ENCODE measurements at places on chromosomes 4 and X.
A peak's percentile ranks its signal among the peaks of the same experiment; 100 is the strongest.

DNA sequence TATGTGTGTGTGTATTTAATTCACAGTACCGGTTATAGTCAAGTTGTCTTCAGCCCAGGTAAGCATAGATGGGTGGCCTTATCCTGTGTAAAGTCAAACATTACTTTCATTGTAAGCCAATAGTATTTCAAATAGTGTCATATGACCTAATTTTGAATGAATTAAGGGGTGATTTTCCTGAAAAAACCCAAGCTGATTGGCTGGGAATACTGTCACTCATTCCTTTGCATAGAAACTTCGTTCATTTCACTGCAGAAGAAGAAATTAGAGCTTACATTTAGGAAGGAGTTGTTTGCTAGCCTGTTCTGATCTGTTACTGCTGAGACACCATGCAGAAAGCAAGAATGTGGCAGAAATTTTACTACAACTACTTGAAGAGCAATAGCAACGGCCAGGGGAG is 45.4 kb downstream of the SMARCAD1 start:
- no peak for DNase-seq

DNA sequence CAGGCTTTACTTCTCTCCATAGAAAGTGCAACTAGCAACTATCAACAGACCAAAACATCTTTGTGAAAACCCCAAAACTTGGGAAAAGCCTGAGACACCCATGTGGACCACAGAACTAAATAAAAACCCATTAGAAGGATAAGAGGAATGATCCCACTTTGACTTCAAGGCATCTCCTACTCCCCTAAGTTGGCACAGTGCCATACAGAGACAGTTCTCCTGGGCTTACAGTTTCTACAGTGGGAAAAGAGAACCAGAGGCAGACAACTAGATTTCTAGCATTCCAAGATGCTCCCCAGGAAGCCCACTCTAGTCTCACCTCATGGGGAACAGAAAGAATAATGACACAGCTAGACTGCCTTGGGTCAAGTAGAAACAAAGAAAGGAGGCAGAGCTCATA is 20.4 kb downstream of the TMLHE start:
- no peak for DNase-seq

DNA sequence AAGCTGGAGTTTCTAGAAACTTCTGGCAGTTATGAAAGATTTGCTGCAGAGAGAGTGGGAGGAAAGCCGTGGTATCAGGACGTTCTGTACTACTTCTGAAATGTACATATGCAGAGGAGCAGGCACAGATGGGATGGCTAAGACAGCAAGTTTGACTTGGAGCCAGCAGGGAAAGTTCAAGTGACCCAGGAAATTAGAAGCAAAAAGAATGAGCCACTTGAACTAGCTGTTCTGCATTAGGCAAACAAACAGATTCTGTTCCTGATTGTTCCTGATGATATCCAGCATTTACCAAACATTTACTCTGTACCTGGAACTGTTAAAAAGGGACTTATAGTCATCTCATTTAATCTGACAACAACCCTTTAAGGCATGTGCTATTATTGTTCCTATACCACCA is 41.4 kb upstream of the CXCL13 start:
- no peak for DNase-seq

DNA sequence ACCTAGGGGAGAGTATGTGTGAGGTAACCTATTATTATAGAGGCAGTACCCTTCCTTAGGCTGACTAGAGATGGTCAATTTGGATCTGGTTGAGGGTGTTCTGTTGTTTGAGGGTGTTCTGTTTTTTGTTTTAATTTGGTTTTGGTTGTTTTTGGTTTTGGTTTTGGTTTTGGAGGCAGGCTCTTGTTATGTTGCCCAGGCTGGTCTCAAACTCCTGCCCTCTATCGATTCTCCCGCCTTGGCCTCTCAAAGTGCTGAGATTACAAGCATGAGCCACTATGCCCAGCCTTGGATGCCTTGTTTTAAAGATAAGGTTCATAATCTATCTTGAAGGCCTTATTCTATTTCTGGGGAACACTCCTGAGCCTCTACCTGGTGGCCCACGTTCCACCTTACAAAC is 912 bp downstream of the CXorf65 start:
- no peak for DNase-seq

- no peak for DNase-seq
These were observed 224.7 kb downstream of the RBMX2 start for GRCh38 chrX:130626521-130626920.

DNA sequence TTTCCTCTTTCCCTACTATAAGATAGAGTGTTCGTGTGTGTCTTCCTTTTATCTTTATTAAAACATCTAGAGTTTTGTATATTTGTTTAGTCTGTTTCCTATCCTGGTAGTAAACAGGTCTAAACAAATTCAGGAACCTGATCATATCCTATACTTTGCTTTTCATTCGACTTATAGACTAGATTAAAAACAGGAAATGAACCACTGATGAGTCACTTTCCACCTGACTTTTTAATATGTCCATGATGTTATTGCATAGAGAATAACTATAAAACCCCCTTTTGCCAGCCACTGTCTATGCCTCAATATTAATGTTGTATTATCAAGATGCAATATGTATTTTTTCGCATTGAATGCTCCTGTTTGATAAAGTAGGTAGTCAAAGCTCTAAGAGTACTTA is 1794.0 kb downstream of the STIM2 start:
- DNase-seq, result no peak

- DNase-seq, result no peak
These were observed 372.1 kb downstream of the BMPR1B start for GRCh38 chr4:95129821-95130311.

GRCh38 chr4:148431401-148431800 is 10.8 kb downstream of the NR3C2 start:
- no peak for DNase-seq

GRCh38 chr4:8571702-8572685 is 8.2 kb upstream of the GPR78 start:
- no peak for DNase-seq

- peak; percentile 14 for DNase-seq
These were observed at the start of gene ARSJ for GRCh38 chr4:113979148-113979904. Gene ARSJ (minus strand): TSS chr4:113979647. CDS start chr4:113978834, 813 bp downstream.

DNA sequence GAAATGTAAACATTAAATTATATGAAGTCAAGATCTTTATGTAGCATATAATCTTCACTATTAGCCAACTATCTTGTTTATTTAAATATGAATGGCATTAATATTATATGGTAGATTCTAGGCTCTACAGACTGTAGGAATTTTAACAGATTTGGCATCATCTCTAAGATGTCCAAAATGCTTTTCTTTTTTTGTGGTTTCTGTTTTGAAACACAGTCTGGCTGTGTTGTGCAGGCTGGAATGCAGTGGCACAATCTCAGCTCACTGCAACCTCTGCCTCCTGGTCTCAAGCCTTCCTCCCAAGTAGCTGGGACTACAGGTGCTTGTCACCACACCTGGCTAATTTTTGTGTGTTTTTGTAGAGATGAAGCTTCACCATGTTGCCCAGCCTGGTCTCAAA is 76.2 kb downstream of the ELOVL6 start:
- no peak for DNase-seq

DNA sequence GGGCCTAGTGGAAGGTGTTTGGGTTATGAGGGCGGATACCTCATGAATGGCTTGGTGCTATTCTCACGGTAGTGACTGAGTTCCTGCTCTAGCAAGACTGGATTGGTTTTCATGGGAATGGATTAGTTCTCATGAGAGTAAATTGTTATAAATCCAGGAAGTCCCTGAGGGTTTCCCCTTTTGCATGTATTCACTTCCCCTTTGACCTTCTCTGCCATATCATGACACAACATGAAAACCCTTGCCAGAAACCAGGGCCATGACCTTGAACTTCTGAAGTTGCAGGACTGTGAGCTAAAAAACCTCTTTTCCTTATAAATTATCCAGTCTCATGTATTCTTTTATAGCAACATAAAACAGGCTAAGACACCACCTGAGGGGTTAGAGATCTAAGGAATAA is 529.7 kb upstream of the RPS6KA3 start:
- no peak for DNase-seq

GRCh38 chrX:13937370-13938050 is 92.2 kb downstream of the GEMIN8 start:
- DNase-seq, result no peak

DNA sequence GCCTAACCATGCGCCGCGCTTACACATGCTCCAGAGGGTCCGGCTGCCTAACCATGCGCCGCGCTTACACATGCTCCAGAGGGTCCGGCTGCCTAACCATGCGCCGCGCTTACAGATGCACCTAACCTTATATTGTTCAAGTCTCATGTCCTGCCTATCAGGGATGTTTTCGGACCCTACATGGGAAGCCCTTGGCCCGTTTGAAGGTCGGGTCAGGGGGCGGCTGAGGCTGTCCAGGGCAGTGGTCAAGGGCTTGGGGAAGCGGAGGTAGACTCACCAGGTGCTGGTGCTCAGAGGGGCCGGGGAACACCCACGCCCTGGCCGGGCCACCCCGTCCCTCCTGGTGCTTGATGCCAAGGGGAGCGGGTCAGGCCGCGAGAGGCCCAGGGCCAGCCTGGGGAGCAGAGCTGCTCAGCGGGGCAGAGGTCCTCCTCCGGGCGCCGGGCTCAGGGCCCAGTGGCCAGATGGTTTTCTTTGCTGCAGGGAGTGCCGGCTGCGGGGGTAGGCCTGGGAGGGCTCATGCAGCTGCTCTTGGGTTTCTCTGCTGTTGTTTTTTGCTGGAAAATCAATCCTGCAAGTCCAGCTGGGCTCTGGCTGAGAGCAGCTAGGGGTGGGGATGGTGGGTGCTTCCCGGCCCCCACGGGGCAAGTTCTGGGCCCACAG is 35.4 kb upstream of the SPON2 start:
- DNase-seq, result no peak

DNA sequence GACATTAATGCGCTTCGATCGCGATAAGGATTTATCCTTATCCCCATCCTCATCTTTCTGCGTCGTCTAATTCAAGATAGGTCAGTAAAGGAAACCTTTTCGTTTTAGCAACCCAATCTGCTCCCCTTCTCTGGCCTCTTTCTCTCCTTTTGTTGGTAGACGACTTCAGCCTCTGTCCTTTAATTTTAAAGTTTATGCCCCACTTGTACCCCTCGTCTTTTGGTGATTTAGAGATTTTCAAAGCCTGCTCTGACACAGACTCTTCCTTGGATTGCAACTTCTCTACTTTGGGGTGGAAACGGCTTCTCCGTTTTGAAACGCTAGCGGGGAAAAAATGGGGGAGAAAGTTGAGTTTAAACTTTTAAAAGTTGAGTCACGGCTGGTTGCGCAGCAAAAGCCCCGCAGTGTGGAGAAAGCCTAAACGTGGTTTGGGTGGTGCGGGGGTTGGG is 528 bp upstream of the FGF2 start:
- DNase-seq, result no peak

- DNase-seq, result no peak
These were observed 160.6 kb downstream of the AFF2 start for GRCh38 chrX:148661035-148661434.

GRCh38 chr4:3487861-3488260 is 24.8 kb downstream of the DOK7 start:
- no peak for DNase-seq

GRCh38 chr4:141713185-141713584 is 76.8 kb downstream of the IL15 start:
- no peak for DNase-seq

- no peak for DNase-seq
These were observed 64.0 kb downstream of the MANBA start for GRCh38 chr4:102696758-102697157.

- DNase-seq, result no peak
These were observed 45.3 kb upstream of the ZMAT1 start for GRCh38 chrX:101977106-101977505.

DNA sequence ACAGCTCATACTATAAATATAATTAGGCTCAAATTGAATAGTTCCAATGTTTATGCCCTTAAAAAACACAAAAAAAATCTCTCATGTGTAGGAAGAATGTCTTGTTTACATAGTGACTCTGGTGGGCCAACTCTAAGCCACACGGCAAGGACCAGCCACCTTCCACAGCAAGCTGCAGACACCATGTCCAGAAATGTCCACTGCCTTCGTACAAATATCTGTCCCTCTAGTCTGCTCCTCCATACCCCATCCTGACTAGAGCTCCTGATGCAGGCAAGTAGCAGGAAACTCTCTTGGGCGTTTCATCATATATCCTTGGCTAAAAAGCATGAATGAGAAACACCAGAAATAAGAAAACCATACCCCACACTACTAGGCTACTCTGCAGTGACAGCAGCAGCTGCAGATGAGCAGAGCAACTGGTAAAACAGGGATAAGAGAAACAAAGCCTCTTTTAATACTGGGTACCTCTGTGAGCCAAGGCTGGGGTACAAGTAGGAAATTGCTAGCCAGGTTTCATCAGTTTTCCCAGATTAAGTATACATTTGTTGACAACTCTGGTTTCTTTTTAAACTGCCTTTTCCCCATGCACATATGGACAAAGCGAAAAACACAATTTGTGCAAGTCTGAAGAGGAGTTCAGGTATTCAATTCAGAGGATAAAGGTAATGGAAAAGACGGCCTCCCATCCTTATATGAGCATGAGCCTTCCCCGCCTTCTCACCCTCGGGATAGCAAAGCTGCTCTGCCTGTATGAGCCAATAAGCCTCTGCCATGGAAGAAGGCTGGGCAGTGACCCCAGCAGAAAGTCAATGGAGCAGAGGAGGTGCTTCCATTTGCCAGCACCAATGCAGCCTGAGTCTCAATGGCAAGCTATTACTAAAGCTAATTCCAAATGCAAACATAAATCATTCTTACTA is 245.4 kb downstream of the DCLK2 start:
- no peak for DNase-seq

- DNase-seq, result no peak
These were observed 8.1 kb upstream of the LINC00632 start for GRCh38 chrX:140701480-140701879.

DNA sequence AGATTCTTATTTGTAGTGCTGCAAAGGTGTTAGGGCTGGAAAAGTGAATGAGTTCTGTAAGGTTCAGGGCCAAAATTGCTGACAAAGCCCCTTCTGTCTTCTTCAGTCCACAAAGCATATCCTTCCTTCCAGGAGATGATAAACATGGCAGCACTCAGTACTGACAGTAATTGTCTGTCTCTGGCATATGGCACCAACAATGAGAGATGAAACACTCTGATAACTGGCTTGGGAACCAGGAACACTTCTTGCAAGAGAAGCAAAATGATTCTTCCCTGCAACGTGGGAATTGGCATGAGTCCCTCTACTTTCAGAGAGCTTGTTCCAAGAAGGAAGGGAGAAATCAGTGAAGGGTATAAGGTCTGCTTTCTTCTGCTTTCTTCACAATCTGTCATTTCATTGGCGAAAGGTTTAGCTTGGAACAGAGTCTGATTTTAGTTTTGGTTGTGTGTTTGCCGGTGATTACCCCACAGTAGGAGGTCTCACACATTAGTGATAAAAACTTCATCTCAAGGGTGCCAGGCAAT is 963.3 kb downstream of the NLGN4X start:
- DNase-seq, result no peak

DNA sequence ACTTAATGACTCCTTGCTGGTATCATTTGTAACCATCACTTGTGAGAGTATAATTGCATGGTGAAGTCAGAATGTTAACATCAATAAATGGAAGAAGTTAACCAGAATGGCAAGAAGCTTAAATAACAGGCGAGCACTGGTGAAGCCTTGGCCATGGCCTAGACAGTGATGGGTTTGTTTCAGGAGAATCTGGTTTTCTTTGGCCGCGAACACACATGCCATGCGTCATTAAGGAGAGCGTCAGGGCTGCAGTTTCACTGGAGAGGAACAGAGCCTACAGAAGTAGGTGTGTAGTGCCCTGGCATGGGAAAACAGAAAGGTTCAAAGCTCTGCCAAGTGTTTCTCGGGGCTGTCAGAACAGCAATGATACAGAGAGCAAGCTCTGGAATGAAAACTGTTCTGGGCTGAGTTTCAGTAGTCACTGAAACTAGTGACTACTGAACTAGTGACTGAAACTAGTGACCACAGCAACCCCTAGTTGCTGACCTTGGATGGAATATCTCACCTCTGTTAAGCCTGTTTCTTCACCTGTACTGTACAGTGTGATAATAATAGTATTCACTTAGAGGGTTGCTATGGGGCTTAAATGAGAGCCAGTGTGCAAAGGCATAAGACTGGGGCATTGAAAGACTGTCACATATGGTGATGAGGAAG is 93.8 kb downstream of the C4orf51 start:
- DNase-seq, result no peak

Measured in activated CD4-positive, alpha-beta T cell treated with anti-CD3 and anti-CD28 coated beads for 4 hours (primary cell).